ENCODE measurements at places on chromosomes 12 and 14.

DNA sequence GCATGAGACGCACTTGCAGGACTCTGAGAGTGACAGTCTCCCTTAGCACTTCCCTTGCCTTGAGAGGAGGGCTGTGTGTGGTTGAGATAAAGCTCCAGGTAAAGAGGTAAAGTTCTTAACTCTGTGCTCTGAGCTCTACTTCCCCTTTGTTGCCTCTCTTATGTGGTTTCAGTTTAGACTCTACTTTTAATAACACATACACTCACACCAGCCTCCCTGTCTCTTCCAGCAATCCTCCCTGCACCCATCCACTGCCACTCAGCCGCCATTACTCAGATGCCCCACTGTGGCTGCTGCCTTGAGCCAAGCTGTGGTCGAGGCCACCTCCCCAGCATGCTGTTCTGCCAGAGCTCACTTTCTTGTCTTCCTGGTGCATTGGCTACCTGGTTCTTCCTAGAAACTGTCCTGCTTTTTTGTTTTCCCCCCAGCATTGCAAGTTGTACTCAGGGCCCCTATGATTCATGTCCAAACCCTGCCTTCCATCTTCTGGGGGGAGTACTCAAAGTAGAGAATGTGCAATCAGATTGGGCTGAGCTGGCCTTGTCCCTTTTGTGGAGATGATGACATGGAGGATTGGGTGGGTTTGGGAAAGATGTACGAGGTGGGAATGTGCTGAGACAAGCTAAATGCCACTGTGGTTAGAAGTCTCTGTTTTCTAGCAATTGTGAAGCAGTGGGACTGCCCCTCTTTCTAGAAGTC is 115.5 kb upstream of the PARP11 start:
- DNase-seq = no peak

DNA sequence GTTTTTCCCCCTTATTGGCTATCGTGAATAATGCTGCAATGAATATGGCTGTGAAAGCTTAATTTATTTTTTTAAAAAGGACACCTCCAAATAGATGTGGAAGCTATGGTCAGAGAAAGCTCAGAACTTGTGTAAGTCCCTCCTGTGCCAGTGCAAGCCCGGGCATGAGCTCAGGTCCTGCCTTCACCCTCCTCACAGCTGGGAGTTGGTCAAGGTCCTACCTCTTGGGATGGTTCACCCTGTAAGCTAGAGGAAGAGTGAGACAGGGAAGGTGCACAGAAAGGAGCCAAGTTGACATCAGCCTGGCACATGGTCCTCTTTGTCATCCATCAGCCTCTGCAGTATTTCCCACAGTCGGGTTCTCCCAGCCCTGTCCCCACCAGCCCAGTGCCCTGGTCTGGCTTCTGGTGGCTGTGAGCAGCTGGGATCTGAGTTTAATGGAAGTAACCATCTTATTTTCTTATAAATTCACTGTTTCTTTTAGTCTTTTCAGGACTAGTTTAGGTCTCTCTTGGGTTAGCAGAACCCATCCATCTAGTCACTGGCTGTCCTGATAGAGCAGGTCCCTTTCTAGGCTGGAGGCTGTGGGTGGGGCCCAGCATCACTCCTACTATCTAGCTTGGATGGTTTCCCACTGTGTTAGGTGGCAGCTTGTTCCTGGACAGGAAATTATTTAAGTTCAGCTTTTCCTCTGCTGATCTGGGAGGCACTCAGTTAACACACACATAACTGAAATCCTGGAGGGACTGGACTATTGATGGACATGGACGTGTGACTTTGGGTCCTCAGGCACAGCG is 11.8 kb upstream of the PLEKHG3 start:
- DNase-seq = no peak

DNA sequence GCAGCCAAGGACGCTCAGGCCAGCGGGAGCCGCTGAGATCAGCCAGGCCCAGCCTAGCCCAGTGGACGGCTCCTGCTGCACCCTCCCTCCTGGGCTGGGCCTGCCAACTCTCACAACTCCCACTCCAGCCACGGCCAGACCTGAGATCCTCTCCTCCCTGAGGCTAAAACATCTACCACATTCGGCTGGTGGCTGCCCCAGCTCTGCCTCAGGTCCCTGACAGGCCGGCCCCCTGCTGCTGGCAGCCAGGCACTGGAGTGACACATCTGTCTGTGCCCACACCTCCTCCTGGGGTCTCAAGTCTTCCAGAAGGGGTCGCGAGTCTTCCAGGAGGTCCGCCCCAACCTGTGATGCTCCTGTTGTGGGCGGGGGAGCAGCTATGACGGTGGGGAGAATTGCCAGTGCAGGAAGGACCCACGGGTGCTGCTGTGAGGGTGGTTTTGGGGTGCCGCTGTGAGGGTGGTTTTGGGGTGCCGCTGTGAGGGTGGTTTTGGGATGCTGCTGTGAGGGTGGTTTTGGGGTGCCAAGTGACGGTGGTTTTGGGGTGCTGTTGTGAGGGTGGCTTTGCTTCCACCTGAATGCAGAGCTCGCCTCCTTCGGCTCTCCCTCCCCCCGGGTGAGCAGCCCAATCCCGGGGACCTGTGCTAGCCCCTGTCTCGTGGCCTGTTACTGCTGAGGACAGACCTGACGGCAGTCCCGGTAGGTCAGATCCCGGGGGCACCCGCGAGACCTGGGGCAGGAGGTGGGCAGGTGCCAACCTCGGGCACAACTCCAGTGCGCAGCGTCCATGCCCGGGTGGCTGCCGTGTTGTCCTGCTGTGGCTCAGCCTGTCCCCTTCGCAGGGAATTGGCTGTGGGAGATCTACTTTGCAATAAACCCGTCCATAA is 27.5 kb upstream of the C14orf180 start:
- DNase-seq = no peak

GRCh38 chr12:118015944-118016343 is 559 bp upstream of the RFC5 start:
- DNase-seq = no peak

DNA sequence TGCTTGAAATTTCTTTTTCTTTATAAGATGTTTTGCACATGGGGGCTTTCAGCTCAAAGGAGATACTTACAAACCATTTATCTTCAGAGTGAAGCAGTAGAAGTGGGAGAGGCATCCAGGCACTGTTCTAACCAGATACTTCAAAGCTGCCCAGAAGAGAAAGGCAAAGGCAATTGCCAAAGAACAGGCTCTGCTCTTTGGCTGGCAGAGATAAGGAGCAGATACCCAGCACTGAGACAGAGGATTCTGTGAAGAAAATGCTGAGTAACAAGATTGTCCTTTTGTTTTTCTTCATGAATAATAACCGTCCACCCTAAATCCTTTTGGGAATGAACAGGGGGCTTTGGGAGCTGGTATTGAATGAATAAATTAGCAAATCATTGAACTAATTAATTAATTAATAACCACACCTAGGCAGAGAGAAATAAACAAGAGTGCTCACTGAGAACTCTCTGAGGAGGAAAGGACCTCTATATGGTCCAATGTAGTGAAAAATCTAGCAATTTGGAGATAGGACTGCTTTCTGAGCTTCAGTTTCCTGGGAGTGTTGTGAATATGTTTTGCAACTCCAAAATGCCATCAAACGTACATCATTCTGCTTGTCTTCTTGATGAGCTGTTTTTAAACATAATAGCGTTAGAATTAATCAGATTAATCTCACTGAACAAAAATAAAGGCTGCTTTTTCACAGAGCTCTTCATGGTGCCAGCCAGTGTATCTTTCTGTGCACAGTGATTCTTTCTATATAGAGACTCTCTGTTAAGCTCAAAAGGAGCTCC is 192.8 kb upstream of the AMIGO2 start:
- DNase-seq = no peak

GRCh38 chr12:44217146-44217883 is 381.4 kb downstream of the TMEM117 start:
- DNase-seq = no peak

DNA sequence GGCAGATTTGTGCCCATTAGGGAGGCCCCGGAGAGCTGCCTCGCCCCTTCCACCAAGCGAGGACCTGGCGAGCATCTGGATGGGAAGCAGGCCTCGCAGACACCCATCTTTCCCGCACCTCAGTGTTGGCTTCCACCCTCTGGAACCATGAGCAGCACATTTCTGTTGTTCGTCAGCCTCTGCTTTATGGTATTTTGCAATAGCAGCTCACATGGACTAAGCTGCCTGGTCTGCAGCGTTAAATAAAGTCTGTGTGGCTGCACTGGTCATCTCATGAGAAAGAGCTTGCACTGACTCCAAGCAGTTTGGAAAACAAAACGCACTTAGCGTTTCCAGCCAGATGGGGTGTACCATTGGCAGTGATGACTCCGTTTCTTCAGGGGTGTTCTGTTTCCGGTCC is 75.8 kb downstream of the GLT1D1 start:
- no peak for DNase-seq

DNA sequence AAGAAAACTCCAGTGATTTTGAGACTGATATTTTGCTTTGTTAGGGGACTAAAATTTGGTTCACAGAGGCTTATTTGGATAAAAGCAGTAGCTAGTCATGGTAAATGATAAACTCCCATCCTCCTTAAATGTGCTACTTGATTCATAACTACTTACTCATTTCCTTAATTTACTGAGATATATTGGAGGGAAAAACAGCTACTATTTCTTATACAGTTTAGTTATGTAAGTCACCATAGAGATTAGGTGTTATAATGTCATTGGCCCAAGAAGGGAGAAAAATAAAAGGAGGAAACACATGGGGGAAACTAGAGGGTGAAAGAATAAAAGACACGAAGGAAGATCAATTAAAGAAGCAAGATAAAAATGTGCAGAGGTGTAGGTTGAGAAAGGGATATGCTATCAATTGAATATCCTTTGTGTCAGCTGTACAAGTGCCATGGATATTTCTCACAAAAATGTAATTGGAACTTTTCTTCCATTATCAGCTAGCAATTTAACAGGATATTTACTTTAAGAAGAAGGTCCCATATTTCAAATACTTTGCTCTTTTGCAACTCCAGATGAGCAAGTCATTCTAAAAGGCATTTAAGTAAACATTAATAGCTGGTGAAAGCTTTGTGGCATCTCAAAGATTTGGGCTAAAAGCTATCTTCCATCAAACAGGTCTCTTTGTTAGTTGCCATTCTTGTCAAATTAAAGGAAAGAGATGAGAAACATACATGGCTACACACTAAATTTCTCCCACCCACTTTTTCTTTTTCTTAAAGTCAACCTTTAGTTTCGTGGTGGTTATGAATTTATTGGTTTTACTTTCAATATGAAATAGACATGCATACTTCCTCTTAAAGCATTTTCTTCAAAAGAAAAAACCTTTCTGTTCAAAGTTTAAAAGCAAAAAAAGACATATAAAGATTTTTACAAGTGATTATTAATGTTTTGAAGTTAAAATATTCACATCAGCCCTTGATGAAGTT is 439.5 kb downstream of the CCER1 start:
- DNase-seq = no peak

DNA sequence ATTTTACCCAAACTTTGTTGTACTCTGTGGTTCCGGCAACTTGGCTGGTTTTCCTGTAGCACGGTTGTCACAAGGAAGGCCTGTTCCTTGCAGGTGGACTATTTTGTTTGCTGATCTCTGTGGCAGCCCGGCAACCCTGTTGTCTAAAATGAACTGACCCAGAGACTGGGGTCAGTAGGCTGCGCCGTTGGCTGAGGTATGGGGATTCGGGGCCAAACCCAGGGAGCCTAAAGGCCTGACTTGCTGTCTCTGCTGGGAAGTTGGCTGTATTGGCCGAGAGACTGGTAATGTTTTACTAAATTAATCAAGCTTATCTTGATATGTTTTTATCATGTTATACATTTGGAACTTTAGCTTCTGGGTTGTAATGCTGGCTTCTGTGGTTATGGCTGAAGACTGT is 13.8 kb downstream of the SMIM41 start:
- DNase-seq = no peak

- no peak for DNase-seq
Measured at GRCh38 chr12:28537474-28537873, 347.2 kb downstream of the CCDC91 start.

DNA sequence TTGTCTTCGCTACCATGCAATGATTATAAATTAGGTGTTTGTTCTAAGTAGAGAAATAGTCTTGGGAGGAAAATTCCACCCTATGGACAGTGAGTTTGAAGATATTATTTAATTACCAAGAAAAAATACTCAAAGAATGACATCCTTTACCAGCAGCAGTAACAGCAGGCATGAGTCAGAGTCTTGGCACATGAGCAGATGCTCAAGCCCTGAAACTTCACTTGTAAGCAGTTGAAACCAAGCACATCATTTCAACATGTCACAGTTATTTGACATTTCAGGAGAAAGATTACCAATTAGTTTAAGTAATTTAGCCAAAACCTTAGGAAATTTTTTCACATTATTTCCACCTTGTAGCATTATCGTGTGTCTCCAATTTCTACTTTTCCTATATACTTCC is 99.2 kb downstream of the C12orf50 start:
- no peak for DNase-seq

GRCh38 chr14:63713764-63714163 is 14.1 kb downstream of the SGPP1 start:
- DNase-seq = no peak

DNA sequence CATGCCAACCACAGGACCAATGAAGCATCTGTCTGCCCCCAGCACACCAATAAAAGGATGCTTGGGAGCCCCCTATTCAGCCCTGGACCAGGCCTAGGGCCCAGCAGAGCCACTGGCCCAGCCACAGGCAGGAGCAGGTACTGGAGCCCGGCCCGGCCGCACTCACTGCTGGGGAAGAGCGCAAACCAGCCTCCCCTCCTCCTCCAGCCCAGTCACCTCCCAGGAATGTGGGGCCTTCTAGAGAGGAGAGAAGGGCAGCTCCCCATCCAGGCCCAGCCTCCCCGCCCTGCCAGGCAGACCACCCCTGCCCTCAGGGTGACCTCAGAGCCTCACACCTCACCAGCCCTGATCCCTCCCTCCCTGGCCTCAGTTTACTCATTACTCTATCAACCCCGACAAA is 56.2 kb downstream of the CCNK start:
- DNase-seq = no peak

DNA sequence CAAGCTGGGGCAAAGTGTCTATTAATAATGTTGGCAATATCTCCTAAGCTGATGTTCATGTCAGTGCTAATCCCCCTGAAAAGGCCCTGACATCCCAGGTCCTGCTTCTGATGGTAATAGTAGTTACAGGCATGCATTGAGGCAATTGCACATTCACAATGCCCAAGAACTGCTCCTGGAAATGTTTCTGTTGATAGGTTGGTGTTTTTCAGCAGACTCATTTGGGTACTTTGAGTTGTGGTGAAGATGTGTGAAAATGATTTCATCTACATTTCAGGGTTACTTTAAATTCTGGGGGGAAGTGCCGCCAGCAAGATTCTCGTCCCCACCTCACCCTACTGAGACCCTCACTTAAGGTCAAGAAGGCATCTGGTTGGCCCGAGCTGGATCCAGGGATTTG is 92.9 kb downstream of the BBS10 start:
- no peak for DNase-seq

Measured in urinary bladder (tissue), 4 donors.